NCI-H2171 (cell line): ENCODE measurements at places on chromosomes 11 and 22.

DNA sequence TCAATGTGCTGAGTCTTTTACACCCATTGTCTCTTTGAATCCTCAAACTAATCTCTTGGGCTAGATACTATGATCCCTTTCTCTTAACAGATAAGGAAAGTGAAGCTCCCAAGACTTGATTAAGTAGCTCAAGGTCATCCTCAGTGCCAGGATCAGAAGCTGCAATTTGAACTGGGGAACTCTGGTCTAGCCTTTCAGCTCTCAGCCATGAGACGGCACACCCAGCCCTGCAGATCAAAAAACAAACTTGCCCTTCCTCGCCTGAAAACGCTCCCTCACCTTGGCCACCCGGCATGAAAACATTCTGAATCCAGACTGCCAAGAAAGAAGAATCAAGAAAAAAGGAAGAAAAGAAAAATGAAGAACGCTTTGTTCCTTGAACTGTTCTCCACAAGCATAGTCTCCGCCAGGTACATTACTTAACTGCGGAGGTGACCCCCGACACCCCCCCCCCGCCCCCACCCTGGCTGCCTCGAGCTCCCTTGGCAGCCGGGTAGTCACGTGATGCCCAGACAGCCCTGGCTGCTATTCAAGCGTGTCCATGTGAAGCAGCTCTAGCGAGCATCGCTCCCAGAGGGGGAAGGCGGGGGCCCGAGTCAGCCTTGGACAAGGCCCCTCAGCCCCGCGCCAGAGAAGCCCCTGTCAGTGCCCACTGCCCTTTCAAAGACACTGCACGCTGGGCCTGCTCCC, 451.2 kb downstream of the MIAT start:
- peak; percentile 54 for DNase-seq

- no peak for DNase-seq
Measured at GRCh38 chr11:66026017-66026529, at the start of gene CATSPER1. Gene CATSPER1 (minus strand): TSS chr11:66026479. CDS start chr11:66026379, 100 bp downstream.

DNA sequence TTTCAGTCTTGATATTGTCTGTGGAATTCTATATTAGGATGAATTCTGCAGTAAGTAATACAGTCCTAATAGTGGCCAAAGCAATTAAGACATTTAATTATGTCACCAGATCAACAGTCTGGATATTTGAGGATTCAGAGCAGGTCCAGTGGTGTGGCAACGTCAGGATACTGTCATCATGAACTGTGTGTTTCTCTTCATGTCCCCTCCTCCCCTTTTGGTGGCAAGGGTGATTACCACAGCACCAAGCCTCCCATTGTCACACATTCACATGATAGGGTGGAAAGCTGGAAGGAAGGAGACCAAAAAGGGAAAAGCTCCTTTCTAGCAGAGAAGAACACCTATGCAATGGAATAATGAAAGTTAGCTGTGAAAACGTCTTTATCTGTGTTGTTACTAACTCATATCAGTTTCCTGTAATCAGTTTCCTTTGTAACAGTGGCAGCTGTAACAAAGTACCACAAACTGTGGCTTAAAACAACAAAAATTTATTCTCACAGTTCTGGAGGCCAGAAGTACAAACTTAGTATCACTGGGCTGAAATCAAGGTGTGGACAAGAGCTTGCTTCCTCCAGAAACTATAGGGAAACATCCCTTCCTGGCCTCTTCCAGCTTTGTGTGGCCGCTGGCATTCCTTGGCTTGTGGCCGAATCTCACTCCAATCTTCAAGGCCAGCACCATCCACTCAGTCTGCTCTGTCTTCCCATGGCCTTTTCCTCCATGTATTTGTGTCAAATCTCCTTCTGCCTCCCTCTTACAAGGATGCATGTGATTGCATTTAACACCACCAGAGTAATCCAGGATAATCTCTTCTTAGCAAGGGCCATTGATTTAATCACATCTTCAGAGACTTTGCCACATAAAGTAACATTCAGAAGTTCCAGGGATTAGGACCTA, 6.5 kb upstream of the RBM14 start:
- no peak for DNase-seq

DNA sequence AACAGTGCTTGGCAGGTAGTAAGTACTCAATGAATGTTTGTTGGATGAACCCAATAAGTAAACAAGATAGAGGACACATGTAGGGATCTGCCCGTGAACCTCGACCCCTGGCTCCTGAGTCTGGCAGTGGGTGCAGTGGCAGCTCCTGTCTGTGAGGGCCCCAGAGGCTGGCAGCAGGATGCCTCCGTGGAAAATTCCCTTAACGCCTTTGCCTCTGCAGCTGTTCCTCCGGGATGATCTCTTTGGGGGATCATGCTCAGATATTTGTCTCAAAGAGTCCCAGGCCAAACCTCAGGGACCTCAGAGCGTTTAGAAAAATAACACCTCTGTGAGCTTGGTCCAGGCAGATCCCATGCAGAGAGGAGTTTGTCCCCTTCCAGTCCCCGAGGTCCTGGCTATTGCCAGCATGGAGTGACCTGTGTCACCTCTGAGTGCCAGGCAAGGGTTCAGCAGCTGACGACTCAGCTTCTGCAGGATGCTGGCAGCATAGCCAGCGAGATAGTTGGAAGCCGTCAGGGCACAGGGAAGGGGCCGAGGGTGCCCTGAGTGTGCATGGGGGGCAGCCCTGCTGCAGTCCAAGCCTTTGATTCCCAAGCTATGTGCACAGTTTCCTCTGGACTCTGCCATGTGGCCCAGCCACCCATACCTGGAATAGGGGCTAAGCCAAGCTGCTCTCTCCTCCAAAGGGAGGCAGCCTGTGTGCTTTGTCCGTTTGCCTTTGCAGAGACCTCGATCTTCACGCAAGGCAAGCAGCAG, 613 bp upstream of the MCHR1 start:
- no peak for DNase-seq

- DNase-seq = no peak
Measured at GRCh38 chr11:120096369-120097191, 41.3 kb downstream of the TRIM29 start.
